Stimulated activated CD8-positive, alpha-beta memory T cell treated with anti-CD3 and anti-CD28 coated beads, Interleukin-15, amount 100 ng/mL, for 48 hours (primary cell): ENCODE measurements at places on chromosomes 7 and 10.

- DNase-seq = no peak
Observed at GRCh38 chr7:69399401-69399800, 198.9 kb upstream of the AUTS2 start.

GRCh38 chr10:23186697-23187096 lies 5.4 kb upstream of the PTF1A start:
- no peak for DNase-seq

DNA sequence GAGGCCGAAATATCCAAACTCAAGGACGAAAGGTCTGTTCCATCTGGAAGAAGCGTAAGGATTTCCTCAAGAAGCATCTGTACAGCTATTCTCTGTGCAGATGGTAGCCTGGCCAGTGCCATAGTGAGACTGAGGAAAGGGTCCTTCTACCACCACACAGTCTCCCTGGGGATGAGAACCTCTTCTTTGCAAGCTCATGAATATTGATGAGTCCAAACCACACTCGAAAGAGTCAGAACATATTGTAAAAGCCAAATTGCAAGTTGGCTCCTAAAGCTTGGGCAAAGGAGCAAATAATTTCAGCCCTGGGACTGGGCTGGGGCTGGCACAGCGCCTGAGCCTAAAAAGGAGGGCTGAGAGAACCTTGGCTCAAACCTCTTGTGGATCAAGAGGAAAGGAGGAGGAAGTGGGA lies 66.1 kb upstream of the PIP4K2A start:
- DNase-seq = no peak

DNA sequence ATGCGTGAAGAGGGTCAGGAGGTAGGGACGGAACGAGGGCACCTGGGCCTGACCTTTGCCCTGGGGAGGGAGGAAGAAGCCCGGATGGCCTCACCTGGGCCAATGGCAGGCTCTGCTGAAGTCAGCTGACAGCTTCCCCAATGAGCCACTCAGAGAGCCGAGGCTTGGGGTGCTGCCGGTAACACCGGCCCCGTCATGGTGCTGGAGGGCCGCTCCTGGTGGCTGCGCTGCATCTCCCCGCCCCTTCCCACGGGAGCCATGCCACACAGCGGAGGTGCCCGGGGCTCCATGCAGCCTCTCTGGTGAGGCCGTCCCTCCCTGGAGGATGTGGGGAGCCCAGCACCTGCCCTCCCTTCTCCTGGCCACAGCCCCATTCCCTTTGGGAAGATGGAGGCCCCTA lies 17.6 kb upstream of the MICALL2 start:
- no peak for DNase-seq

GRCh38 chr7:152052771-152053170 lies 27.3 kb downstream of the GALNT11 start:
- DNase-seq = no peak

- DNase-seq = no peak
Observed at GRCh38 chr10:35735412-35735811, 93.3 kb upstream of the FZD8 start.

- no peak for DNase-seq
Observed at GRCh38 chr10:528173-529165, 161.0 kb downstream of the DIP2C start.

DNA sequence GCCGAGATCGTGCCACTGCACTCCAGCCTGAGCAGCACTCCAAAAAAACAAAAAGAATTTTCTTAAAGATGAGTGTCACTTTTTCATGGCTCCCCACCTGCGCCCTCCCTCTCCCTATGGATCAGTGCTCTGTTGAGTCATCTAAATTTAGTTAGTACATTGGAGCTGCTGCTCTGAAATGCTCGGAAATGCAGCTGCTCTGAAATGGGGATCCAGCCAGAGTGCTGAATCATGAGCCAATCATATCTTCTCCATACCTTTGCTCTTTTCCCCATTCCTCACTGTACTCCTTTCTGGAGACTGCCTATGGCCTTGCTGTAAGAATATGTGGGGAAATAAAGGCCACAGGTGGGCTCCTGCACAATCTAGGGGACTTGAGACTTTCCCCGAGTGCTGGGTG lies 188.8 kb downstream of the ZNF438 start:
- no peak for DNase-seq

GRCh38 chr7:134060874-134061273 lies 66.3 kb upstream of the LRGUK start:
- no peak for DNase-seq

DNA sequence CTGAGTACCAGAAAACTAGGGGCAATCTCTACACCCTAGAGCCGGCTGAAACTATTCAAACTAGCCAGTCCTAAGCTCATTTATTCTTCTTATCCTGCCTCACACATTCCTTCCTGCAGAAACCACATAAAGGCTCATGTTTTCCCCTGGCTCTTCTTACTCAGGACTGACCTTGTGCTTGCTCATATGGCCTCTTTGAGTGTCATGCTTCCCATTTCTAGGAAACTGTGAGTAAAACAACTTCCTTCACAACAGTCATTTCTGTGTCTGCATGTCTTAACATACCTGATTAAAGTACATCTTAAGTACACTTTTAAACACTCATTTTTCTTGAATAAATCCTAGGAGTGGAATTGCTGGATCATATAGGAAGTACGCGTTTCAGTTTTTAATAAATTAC lies 52.3 kb upstream of the KIAA1217 start:
- no peak for DNase-seq

GRCh38 chr7:135334830-135335543 lies 101.3 kb downstream of the STRA8 start:
- DNase-seq = no peak

DNA sequence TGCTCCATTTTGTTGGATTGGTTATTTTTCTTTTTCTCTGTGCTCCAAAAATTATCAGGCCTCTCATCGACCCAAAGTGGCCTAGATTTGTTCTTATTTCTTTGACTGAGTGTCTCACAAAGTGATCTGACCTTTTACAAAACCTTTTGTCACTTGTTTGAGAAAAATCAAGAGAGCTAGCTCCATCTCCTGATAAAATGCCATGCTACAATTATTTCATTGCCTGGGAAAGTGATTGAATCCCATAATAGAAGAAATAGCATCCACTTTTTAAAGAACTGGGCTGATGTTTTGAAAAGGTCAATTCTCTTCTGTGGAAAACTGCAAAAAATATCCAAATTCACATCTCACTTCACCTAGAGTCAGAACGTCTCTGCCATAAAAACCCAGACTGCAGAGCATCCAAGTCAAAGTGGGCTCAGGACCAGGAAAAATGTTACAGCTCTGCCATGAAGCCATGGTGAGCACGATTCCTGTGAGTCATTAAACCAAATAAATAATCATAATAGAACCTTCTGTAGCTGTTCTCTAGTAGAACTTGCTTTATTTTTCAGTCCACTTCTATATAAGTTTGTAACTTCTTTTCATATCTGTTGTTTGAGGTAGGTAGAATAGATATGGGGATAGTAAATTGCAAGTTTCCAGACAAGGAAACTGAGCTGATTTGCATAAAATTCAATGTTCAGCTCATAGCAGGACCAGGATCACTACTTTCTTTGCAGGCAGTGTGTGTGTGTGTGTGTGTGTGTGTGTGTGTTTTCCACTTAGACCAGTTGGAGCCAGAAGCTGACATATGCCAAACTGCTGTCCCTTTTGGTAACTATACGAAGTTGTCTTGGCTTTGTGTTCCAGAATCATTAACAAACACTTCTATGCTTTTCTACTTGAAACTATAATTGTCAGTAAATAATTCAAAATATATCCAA lies 632.5 kb upstream of the ANKRD30A start:
- DNase-seq = no peak

DNA sequence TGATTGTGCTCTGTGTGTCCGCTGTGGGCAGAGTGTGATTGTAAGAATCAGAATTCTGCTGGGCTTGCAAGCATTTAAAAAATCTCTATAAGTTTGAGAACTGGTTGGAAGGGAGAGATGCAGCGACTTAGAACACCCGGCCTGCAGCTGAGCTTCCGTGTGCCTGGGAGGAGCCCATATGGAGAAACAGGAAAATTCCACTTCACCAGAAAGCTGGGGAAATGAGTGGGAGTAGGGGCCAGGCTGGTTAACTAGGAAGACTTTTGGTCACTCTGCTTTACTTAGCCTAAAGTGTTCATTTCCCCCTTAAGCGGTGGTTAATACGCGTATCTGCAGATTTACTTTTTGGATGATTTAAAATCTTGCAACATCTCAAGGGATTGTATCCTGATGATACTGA lies 72.2 kb downstream of the TCF7L2 start:
- DNase-seq = no peak

DNA sequence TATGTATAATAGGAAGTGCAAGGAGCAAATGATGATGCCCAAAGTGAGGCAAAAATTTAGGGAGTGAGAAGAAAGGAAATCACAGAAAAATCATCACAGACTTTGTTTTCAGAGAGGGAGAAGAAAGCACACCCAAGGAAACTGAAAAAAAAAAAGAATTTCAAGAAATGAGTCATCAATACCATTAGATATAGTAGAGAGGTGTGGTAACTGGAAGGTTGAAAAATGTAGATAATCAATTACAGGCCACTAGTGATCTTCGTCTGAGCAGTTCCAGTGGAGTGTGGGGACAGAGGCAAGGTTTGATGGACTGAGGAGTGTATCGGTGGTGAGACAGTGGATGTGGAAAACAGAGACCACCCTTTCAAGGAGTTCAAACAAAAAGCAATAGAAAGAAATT lies 31.7 kb downstream of the ASB4 start:
- no peak for DNase-seq

GRCh38 chr10:28711776-28712175 lies 34.5 kb downstream of the BAMBI start:
- DNase-seq = no peak

DNA sequence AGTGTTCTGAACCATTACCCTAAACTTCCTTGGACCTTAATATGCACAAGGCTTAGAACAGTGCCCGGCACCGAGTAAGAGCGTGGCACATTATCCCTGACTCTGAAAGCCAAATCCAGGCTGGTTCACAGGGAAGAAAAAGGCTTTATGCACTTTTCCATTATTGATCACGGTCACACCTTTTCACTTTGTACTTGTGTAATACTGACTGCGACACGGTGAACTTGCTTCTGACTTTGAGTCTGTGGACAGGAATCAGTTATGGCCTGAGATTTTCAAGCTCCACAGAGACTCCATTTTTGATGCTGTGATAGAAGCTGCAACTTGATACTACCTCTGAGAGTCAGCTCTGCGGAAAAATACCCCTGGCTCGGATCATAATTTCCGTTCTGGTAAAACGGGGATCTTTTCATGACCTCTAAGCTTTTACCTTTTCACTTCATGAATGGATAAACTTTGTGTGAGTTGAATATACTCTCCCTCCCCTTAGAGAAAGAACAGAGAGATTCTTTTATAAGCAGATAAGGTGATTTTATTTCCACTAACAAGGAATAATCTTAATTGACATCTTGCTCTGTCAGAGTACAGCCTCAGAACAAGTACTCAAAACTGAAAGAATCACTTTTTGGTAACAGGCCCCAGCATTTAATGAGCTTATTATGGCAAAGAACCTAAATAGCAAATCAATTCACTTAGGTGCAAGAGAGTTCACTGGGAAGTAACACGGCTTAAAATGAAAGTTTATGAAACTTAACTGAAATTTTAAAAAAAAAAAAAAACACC lies 88.8 kb downstream of the ELMO1 start:
- DNase-seq = no peak

- DNase-seq = no peak
Observed at GRCh38 chr7:25234336-25234735, 6.0 kb upstream of the NPVF start.

- DNase-seq = no peak
Observed at GRCh38 chr7:27872356-27873275, 132.7 kb downstream of the TAX1BP1 start.

- DNase-seq = no peak
Observed at GRCh38 chr7:149558149-149558861, 60.7 kb upstream of the ZNF746 start.

- no peak for DNase-seq
Observed at GRCh38 chr10:30903397-30904138, 128.1 kb downstream of the ZNF438 start.

GRCh38 chr7:157005456-157006204 lies 4.8 kb downstream of the MNX1 start:
- DNase-seq = no peak

DNA sequence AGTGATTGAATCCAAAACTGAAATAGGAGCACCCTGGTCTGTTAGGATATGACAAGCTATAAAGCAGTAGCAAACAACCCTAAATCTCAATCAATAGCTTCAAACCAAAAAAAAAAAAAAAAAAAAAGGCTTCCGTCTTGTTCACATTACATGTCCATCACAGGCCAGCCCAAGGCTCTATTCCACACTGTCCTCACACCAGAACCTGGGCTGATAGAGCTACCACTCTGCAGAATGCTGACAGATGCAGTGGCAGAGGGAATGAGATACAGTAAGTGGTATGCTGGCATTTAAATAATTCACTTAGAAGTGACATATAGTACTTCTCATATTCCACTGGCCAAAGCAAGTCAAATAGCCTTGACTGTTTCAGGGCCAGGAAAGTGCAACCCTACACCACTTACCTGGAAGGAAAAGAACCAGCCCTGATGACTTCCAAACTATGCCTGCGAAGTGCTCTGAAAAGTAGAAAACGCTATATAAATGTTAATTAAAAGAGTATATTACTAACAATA lies 5.8 kb downstream of the CDCA7L start:
- no peak for DNase-seq

GRCh38 chr10:5334196-5334880 lies 30.4 kb upstream of the UCN3 start:
- DNase-seq = no peak

- DNase-seq = no peak
Observed at GRCh38 chr10:36324831-36325230, 682.7 kb upstream of the FZD8 start.
